ENCODE measurements at places on chromosomes 2 and 18. TPM values are rescaled to one million over a fixed set of nuclear protein-coding genes. Genes with fewer than 3 reads are reported as not detected.

The CIB4 gene
- not detected for total RNA-seq

- peak overlapping the region; percentile 35 for H3K27ac ChIP-seq
- H3K4me1 ChIP-seq: peaks cover 38% of the 10 kb centered on the region
- H3K27me3 ChIP-seq: no peaks in the 10 kb centered on the region
- no peak overlapping the region for H3K4me3 ChIP-seq
Measured at GRCh38 chr2:205408696-205409095, 273.6 kb upstream of the NRP2 start.

DNA sequence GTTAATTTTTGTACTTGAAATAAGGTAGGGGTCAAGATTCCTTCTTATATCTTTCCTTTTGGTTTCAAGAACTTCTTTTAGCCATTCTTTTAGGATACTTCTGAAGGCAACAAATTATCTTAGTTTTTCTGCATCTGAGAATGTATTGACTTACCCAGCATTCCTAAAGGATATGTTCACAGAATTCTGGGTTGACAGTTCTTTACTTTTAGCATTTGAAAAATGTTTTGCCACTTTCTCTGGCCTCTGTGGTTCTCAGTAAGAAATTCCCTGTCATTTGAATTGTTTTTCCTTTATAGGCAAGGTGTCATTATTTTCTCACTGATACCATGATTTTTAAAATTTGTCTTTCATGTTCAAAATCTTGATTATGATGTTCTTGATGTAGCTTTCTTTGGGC is 162.4 kb downstream of the GALNT1 start:
- no peak overlapping the region for H3K4me3 ChIP-seq
- H3K27ac ChIP-seq: no peak overlapping the region
- peaks cover 15% of the 10 kb centered on the region for H3K4me1 ChIP-seq
- DNase-seq: no peak
- peaks cover 25% of the 10 kb centered on the region for H3K27me3 ChIP-seq
- H3K36me3 ChIP-seq: no peaks in the 10 kb centered on the region

The DYNC2LI1 gene
- total RNA-seq: 16.7 TPM

GRCh38 chr2:188307850-188308283 is 16.2 kb downstream of the GULP1 start:
- H3K4me3 ChIP-seq: no peak overlapping the region
- no peaks in the 10 kb centered on the region for H3K27me3 ChIP-seq
- no peaks in the 10 kb centered on the region for H3K36me3 ChIP-seq
- no peak overlapping the region for H3K27ac ChIP-seq
- no peak for DNase-seq

The ARHGEF33 gene
- 0.65 TPM for total RNA-seq

The CRYBA2 gene
- not detected for total RNA-seq

DNA sequence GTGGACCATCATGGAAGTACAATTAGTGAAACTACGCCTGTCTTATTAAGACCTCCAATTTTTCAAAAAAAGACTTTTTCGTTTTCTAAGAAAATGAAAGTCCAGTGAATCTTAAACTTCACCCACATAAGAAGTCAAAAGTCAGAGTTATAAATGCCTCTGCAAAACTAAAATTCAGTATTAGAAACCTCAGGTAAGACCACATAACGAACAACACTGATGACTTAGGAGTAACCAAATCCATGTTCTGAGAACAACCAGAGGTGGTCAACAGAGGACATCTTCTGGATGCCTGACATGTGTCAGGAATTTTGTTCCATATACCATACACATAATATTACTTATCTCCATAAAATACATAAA is 62.4 kb downstream of the RPL31 start:
- no peak for DNase-seq
- H3K36me3 ChIP-seq: no peaks in the 10 kb centered on the region
- peak overlapping the region; percentile 64 for H3K27ac ChIP-seq
- H3K4me1 ChIP-seq: peaks cover 47% of the 10 kb centered on the region

DNA sequence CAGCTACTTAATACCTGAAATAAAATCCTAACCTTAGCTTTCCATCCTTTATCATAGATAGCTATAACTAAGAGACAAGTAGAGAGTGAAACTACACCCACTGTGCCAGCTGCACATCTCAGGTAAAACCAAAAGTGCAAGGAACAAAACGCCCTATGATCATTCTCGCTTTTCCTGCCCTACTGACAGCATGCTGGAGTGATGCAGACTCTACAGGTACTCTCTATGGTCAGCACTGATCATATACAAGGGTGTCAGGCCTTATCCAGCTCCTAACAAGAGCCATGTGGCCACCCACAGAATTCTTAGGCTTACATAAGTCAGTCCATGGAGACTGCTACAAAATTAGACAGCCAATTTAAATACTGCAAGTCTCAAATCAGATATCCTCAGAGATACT is 45.6 kb downstream of the REV1 start:
- peaks cover 18% of the 10 kb centered on the region for H3K36me3 ChIP-seq
- H3K4me1 ChIP-seq: no peaks in the 10 kb centered on the region
- DNase-seq: no peak
- H3K27me3 ChIP-seq: no peaks in the 10 kb centered on the region

The GPR45 gene
- not detected for total RNA-seq

DNA sequence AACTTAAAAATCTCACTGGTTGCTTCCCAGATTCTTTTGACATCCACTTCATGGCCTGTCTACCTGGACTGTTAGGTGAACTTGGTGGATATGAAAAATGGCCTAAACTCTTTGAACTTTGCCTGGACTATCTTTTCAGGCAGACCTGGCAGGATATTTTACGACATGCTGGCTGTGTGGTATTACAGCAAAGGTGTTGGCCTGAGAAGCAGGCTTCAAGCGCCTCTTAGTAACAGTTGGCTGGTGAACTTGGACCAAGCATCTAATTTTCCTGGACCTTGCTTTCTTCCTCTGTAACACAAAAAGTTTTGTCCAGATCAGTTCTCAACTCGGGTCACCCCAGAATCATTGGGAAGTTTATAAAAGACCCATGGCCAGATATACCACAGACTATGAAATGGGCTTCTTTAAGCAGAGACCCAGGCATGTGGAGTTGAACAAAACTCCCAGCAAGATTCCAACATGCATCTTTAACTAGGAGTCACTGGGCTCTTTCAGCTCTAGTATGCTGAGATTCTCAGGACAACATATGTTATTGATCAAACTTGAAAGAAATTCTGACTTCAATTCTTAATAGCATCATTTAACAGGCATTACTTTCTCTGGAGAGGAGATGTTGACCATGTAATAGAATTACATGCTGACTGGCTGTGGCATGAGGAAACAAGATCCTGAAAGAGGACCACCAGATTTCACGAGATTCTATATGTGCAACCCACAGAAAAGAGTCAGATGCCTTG is 4.4 kb downstream of the LYPD1 start:
- DNase-seq: no peak
- H3K4me3 ChIP-seq: no peak overlapping the region
- no peak overlapping the region for H3K27ac ChIP-seq
- peaks cover 11% of the 10 kb centered on the region for H3K4me1 ChIP-seq
